T-helper 2 cell treated with Interferon-gamma antibody and Interleukin-4, amounts not matched to agents 5 μg/mL and 100 μg/mL, for 36 hours (primary cell): ENCODE measurements at places on chromosomes 11 and 22.

GRCh38 chr11:117859488-117860112 lies 16.9 kb downstream of the FXYD6 start:
- DNase-seq, result no peak

- DNase-seq, result no peak
Observed at GRCh38 chr11:121741761-121742361, 289.1 kb upstream of the SORL1-AS1 start.

DNA sequence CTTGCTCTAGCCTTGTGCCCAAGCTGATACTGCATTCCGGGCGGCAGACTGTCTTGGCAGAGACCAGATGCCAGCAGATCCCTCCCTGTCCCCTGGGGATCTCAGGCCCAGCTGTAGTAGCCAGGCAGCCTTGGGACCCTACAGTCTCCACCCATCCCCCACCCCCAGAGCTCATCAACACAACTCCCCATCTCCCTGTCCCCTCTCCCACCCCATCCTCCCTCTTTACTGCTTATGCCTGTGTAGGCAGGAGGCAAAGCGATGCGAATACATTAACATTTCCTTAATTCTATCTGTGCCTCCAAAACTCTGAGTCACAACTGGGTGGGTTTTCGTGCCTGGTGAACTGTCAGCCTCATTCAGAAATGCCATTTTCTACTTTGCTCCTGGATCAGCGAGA lies 547.6 kb downstream of the BUD13 start:
- no peak for DNase-seq

DNA sequence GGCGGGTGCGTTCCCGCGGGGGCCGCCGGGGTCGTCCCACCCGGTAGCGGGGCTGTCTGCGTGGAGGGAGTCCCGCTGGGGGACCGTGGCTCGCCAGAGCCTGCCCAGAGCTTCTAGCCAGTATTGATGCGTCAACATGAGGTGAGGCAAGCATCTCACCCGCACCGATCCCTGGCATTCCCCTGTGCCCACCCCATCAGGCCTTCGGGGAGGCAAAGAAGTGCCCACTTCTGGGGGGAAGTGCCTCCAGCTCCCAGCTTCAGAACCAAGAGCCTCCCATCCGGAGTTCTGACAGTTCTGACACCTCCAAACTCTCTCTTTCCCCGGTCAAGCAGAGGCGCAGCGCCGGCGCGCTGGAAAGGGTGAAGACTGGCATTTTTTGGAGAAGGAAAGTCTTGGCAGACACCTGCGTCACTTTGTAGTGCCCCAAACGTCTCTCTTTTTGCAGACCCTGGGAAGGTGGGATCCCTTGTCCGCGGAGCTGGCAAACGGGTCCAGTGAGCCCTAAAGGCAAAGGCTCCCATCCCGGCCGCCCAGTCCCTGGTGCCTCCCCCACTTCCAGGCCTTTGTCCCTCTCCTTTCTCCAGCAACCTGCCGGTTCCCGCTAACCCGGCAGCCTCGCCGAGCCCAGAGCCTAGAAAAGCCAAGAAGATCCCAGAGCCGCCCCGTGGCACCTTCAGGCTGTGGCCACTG lies 3.2 kb upstream of the PAX6 start:
- DNase-seq, result no peak

DNA sequence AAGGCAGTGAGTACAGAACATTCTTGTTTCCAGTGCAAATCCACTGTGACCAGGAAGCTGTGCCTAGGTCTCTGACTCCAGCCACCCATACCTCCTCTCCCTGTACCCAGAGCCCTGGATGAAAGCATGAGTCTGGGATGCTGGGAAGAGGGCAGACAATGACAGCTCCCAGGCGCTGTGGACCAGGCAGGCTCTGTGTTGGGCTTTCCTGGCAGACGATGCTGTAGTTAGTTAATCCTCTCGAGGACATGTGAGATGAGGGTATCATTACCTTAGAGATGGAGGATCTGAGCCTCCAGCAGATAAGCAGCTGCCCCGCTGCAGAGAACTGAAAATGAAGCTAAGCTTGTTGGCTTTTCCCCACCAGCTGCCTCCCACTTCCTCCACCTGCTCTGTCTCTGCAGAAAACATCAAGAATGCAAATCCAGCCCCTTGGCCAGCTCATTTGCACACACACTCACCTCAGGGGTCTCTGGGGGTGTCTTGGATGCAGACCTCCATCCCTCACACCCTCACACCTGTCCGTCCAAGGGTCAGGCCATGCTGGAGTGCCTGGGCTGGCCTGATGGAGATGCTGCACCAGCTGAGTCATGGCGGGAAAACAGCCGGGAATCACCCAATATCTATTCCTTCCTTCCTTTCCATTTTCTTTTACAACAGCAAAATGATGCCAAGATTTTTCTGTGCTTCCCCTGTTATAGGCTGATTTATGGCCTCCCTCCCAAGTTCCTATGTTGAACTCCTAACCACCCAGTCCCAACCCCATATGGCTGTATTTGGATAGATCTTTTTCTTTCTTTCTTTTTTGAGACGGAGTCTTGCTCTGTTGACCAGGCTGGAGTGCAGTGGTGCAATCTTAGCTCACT lies 94.9 kb upstream of the SEPTIN5 start:
- no peak for DNase-seq

GRCh38 chr11:75375626-75376025 lies 23.7 kb upstream of the RPS3 start:
- DNase-seq, result no peak
